ENCODE measurements at places on chromosomes 4 and X. TPM values are rescaled to one million over a fixed set of nuclear protein-coding genes. Genes with fewer than 3 reads are reported as not detected.

DNA sequence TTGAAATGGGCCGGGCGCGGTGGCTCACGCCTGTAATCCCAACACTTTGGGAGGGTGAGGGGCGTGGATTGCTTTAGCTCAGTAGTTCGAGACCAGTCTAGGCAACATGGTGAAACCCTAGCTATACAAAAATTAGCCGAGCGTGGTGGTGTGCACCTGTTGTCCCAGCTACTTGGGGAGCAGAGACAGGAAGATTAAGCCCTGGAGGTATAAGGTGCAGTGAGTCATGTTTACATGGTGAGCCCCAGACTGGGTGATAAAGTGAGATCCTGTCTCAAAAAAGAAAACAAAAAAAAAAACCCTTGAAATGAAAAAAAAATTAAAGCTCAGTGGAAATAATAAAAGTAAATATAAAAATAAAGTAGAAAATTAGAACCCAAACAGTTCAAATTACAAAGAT, 6.9 kb upstream of the XAGE2 start:
- no peak for DNase-seq

DNA sequence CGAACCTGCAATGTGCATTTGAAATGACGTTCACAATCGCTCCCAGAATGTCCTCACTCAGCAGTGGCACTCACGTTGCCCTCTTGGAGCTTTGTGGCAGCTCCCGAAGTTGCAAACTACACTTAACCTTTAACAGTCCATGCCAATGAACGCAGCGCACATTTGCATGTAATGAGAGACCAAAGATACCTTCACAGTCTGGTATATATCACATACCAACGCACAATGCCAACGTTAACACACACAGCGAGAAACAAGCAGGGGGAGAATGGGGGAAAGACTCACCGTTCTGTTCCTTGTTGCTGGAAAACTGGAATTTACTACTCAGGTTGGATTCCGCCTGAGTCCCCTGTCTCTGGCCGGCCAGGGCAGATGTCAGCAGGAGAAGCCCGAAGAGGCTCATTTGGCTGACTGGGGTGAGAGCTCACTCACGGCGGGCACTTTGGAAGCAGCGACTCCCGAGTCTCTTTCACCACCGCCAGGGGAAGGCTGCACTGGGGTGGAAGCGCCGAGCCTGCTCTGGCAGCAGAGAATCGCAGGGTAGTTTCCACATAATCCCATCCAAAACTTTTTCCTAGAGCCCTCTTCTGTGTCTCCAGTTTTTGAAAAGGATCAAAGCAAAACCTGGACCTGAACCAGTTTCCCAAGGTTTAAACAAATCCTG, 966 bp downstream of the PDGFC start:
- DNase-seq = peak; percentile 92

Gene GAGE12J
- not detected for total RNA-seq

DNA sequence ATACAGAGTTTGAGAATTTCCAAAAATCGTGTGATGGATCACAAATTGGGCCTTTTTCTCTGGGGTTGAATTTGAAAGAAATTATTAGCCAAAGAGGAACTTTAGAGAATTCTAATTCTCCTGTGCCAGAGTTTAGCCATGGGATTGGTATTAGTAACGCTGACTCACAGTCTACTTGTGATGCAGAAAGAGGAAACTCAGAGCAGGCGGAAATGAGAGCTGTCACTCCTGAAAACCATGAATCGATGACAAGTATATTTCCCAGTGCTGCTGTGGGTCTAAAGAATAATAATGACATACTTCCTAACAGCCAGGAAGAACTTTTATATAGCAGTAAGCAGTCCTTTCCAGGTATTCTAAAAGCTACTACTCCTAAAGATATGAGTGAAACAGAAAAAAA, 64.9 kb downstream of the N4BP2 start:
- DNase-seq = no peak

GRCh38 chr4:26218677-26219605, 101.9 kb upstream of the RBPJ start:
- no peak for DNase-seq

GRCh38 chr4:82380344-82380743, 6.6 kb upstream of the HNRNPD start:
- DNase-seq = no peak

Gene CENPVL2
- not detected for total RNA-seq
